ENCODE measurements at places on chromosomes 5 and 9.

GRCh38 chr5:127697894-127698600 is 5.1 kb upstream of the CCDC192 start:
- no peak for DNase-seq

DNA sequence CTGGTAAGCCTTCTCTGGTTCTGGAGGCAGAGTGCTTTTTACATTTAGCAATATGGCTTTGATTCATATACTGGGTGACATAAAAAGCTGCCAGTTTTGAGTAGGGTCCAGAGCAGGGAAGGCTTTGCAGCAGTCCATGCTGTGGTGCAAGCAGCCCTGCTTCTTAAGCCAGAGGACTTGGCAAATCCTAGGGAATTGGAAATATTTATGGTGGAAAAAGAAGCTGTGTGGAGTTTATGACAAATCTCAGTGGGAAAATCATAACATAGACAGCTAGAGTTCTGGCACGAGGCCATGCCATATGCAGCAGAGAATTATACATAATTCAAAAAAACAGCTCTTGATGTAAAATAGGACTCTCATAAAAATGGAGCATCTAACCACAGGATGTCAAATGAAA is 536.4 kb downstream of the RASEF start:
- DNase-seq: no peak

GRCh38 chr5:142080248-142080647 is 28.3 kb upstream of the NDFIP1 start:
- DNase-seq: no peak

- DNase-seq: no peak
Measured at GRCh38 chr5:14676320-14676719, 11.8 kb downstream of the OTULIN start.

- no peak for DNase-seq
Measured at GRCh38 chr5:101717721-101718120, 578.4 kb downstream of the SLCO4C1 start.

DNA sequence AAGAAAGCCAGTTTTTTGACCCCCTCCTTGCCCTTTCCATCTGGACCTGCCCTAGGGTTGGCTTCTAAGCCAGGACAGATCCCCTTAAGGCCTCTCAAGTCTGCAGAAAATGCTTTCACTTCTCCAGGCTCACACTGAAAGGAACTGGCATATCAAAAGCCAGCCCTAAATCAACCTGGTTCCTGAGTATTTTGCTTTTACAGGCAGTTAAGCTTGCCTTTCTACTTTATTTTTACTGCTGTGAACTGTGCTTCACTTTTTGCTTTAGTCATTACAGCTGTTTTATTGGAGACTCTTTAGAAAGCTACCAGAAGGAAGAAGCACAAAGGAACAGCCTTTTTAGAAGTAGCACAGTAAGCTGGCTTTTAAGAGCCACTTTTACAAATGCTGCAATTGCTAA is 5.0 kb downstream of the TARS1 start:
- no peak for DNase-seq

GRCh38 chr5:179417696-179418095 is 72.4 kb upstream of the ADAMTS2 start:
- DNase-seq: no peak

GRCh38 chr9:99019510-99020331 is 76.0 kb downstream of the COL15A1 start:
- no peak for DNase-seq

DNA sequence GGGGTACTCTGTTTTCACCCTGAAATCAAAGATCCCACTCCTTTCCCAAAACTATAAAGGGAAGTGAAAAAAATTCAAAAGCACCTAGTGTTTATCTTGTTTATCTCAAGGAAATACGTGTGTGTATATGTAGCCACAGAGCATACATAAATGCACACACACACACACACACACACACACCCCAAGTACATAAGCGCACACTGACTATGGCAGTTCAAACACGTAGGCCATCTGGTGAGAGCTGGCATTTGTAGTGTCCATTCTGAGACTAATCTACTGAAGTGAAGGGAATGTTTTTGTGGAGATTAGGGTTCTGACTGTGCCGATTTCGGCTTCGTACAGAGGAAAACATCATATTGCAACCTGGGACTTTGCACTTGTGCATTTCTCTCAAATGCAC is 451.7 kb downstream of the BNC2 start:
- no peak for DNase-seq

GRCh38 chr9:9124616-9125015 is 1325.0 kb upstream of the DMAC1 start:
- DNase-seq: no peak

GRCh38 chr9:86187121-86187520 is 72.3 kb downstream of the C9orf153 start:
- DNase-seq: no peak

GRCh38 chr9:28166179-28166578 is 592.9 kb upstream of the C9orf72 start:
- no peak for DNase-seq

DNA sequence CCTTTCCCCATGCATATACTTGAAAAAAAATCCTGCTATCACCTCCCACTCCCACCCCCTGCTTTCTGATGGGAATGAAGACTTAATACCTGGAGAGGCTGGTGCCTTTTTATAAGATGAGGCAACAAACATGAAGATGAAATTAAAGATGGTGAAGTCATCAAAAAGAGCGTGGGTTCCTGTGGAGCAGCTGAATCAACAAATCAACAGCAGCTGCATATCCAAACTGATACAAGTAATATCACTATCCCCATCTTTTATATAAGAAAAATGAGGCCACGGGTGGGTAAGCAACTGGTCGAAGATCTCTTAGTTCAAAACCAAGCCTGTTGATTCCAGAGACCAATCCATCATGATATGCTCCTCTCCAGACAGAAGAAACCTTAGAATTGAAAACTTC is 268.5 kb downstream of the ENC1 start:
- DNase-seq: no peak

- no peak for DNase-seq
Measured at GRCh38 chr5:159539678-159540077, 209.4 kb upstream of the IL12B start.

GRCh38 chr9:91246846-91247245 is 114.9 kb downstream of the AUH start:
- no peak for DNase-seq

DNA sequence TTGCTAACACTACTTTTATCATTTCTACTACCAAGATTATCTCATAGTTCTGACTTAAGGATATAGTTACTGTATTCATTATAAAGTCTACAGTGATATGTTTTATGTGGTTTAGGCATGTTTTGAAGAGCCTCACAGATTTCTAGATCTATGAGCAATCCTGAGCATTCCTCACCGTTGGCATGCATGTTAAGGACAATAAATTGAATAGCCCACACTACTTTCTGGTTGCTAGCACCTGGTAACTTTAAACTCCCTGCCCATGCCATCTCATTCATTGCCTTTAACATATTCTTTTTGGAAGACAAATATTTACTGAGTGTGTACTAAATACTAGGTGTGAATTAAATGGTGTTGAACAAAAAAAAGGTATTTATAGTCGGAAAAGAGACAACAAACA is 868.1 kb upstream of the CDH9 start:
- DNase-seq: no peak
